ENCODE measurements at places on chromosomes 12 and 14.
A peak's percentile ranks its signal among the peaks of the same experiment; 100 is the strongest.

- no peak for DNase-seq
These were observed 207.1 kb downstream of the PIK3C2G start for GRCh38 chr12:18468246-18469075.

GRCh38 chr12:12008931-12009611 lies 61.7 kb upstream of the BCL2L14 start:
- DNase-seq = peak; percentile 32

DNA sequence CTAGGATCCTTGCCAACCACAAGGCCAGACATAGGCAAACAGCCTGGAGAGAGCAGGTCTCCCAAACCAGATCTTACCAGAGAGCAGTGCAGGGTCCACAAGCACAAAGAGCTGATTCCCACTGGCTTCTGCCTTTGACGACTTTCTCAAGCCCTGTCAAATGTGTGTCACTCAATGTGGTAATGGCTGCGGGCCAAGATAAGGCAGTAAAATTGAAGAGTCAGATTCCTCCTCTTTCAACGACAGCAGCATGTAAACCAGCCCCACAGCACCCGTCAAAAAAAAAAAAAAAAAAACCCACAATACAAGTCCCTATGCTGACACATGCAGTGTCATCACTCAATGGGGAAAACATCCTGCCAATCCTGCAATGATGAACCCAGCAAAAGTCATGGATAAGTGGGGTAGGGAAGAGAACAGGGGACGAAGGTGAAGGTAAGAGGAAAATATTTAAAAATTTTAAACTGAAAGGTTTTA lies at the start of gene STON2:
Gene STON2, minus strand, starts transcription at position 123 of the 477 bp plus-strand sequence. CDS start 1,942 bp downstream, outside the sequence.
- no peak for DNase-seq

GRCh38 chr12:92466391-92467305 lies 236.1 kb upstream of the PLEKHG7 start:
- DNase-seq = no peak

GRCh38 chr12:90854136-90854689 lies 100.8 kb downstream of the CCER1 start:
- DNase-seq = no peak

- DNase-seq = no peak
These were observed 91.2 kb upstream of the PARP11 start for GRCh38 chr12:3964439-3964838.

DNA sequence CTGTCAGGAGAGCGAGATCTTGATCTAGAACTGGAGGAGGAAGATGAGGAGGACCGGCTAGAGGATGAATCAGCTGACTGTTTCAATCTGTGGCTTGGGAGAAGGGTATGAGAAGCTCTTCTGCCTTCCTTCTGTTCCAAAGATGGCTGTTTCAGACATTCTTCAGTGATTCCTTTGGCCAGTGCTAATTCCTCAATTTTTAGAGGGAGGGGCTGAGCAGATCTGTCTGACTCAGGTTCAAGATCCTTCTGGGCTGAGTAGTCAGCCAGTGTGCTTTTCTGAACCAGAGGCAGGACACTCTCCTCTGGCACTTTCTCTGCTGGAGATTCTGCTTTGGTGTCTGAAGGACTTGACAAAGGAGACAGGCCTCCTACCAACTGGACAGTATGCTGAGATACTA lies 15.2 kb downstream of the ACIN1 start:
- DNase-seq = no peak

GRCh38 chr14:72740504-72740961 lies 153.4 kb downstream of the DPF3 start:
- no peak for DNase-seq

- no peak for DNase-seq
These were observed 827.9 kb downstream of the BCL11B start for GRCh38 chr14:98444077-98444476.

DNA sequence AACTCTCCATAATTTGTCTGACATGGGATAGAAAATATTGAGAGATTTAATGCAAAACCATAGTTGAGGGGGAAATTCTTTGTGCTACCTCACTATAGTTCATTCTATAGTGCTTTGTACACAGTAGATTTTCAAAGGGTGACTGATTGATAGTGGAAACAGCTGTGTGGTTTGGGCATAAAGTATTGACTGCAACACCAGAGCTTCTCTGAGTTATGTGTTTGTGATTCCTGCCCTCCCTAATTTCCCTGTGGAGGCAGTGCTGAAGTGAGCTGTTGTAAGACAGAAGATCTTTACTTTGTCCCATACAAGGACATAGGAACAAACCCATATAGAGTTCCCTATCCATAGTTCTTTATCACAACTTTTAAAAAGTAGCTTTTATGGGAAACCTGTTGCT lies 47.1 kb downstream of the PTPRQ start:
- no peak for DNase-seq

GRCh38 chr12:12872139-12872933 lies 19.0 kb upstream of the GPRC5A start:
- no peak for DNase-seq

DNA sequence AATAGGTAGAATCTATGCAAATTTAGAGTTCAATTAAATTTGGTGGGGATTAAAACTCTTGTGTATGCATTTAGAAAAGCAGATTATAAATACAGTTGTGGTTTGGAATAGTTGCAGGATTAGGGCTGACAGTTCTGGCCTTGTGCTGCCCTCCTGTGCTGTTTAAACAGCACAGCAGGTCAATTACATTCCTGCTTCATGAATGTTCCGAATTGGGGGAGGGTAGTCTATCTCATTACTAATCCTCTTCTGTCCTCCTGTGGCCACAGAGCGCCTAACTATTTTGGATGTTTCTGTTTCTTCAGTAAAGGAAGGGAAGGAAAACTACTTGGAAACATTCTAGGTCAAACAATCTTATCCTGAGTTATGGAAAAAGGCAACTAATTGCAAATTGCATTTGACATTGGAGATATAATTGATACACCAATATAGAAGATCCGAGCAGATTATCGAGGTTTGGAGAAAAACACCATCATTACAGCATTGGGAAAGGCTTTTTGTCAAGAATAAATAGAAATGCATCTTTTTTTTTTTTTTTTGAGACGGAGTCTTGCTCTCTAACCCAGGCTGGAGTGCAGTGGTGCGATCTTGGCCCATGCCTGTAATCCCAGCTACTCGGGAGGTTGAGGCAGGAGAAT lies 8.7 kb upstream of the GPR19 start:
- DNase-seq = no peak

DNA sequence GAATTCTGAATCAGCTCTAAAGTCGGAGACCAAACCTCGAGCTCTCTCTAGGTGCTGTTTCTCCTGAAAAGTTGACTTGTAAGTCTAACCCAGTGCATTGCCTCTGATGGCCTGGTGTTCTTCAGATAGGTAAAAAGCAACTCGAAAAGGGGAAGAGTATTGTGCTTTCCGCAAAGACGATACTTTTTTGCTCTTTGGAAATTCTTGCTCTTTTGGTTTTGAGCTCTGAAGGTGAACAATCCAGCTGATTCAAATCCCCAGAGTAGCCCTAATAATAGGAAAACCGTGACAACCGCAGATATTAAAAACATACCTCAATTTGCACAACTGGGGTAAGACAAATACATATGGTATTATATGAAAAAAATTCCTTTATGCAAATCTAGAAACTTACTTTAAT lies 447.4 kb downstream of the RAD51B start:
- DNase-seq = no peak

DNA sequence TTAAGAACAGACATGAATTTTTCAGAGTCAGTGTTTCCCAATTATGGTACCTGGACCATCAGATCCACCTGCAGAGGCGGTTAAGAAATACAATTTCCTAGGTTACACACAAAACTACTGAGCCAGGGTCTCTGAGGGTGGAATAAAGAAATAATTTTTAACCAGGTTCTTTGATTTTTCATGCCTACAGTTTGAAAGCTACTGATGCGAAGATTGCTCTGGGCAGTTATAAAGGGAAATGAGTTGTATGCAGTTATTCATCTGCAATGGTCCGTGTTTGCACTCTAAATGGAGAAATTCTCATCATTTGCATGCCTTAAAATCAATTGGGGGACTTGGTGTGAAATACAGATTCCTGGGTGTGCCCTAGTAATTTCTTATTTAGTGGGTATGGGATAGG lies 89.7 kb downstream of the ERGIC2 start:
- no peak for DNase-seq

DNA sequence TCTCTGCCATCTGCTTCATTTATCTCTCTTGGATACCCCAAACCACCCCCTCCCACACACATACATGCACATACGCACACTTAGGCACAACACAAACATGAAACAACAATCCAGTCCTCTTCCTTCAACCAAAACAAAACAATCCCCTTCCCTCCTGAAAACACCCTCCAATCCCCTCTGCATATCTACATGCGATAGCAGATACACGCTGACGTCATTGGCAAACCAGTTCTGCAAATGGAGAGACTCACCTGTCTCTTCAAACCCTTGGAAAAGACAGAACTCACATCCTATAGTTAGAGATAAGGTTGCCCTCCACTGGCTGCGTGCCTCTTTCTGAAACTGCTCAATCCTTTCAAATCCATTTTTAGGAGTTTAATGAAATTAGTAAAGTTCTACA lies 37.2 kb upstream of the RMST start:
- no peak for DNase-seq

GRCh38 chr12:116048879-116049278 lies 228.6 kb downstream of the MED13L start:
- DNase-seq = no peak
